Kidney glomerular epithelial cell (primary cell): ENCODE measurements at places on chromosomes 7 and 10.

- peak; percentile 96 for DNase-seq
Measured at GRCh38 chr10:71838264-71839211, 12.5 kb downstream of the PSAP start.

DNA sequence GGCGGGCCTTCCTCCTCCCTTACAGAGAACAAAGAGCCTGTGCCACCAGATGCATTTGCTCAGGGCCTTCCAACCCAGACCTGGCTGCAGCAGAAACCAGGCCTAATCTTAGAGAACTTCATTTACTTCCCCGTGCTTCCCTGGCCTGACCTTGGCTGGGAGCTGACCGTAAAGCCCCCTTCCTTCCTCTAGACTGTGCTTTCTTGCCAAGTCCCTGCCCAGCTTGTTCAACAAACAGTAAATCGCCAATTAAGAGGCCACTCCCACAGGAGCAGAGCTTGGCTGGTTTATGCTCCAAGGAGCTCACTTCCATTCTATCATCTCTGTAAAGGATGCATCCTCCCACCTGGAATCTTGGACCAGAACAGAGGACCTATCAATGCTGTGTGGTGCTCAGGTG is 110.9 kb downstream of the COL13A1 start:
- DNase-seq, result no peak

DNA sequence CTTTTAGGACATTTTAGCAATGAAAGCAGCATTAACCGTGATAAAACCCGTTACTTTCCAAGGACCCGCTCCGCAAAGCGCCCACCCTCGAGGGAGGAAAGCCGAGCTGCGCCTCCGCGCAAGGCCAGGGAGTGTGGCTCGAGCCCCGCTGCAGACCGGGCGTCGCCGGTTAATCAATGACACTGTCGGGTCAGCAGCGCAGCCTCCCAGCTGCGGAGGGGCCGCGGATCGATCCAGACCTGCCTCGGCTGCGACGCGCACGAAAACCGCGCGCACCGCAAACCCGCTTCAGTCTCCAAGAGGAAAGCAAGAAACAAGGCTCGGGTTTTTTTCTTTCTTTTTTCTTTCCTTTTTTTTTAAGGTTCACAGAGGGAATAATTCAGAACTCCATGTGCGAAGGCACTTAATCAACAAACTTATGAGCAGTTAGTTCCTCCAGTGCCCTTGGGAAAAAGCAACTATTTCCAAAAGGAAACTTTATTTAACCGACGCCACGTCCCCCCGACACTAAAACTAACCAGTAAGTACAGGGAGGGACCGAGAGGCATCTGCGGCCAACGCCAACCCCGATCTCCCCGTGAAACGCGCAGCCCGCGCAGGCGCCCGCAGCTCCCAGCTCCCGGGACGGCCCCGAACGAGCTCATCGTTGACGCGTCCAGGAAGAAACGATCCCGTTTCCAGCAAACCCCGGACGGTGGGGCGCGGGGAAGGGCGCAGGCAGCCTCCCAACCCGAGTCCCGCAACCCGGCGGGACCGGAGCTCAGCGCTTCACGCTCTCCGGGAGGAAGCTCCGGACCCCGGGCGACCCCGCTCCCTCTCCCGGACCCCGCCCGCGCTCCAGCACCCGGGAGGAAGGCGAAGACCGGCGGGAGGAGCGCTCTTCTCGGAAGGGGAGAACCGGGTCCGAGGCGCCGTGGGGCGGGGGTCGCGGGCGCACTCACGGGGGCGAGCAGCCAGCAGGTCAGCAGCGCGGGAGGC is 598 bp downstream of the VIPR2 start:
- no peak for DNase-seq

DNA sequence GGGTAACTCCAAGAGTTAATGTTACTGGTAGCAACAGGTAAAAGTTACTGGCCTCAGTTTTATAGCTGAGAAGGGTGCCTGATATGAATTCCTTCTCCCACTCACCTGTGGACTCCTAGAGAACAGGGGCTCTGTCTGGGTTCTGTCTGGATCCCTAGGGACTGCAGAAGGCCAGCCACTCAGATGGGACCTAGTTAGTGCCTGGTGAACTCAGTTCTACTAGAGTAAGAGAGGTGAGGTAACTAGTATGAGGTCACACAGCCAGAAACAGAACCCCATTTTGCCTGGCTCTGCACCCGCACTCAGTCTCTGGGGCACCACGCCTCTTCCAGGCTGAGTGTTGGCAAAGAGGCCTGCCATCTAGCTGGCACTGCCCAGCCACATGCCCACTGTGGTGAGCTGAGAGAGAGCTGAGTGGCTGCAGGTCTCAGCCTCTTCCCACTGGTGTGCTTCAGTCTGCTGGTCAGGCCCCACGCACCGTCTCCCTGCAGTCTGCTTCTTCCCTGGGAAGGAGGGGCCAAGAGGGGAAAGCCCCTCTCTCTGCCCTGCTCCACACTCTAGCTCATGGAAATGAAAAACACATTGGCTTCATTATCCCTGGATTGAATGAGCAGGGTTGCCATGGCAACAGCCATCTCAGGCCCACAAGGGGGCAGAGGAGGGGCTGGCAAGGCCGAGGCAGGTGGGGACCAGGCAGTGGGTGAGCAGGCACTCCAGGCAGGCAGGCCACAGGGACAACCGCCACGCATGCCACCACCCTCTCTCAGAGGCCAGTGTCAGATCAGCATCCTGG is 110.6 kb downstream of the ZMIZ1 start:
- peak; percentile 26 for DNase-seq

- DNase-seq, result no peak
Measured at GRCh38 chr7:116307253-116307652, 96.9 kb downstream of the TES start.

GRCh38 chr10:127738512-127739424 is 1.8 kb downstream of the FOXI2 start:
- DNase-seq, result no peak

DNA sequence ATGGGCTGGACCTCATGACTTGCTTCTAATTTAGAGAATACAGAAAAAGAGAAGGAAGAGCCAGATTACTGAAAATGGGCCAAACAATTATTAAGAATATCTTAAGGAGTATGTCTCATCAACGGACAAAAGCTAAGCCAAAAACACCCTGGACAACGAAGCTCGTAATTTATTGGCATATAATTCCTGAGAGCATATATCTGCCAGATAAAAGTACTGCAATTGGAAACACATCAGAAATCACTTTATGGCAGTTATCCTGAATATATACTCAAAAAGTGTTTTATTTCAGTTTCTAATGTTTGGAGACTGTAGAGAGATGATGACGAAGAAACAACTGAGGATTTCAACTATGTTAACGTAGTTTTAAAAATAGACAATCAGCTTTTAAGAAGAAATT is 211.8 kb downstream of the CSTF2T start:
- no peak for DNase-seq

DNA sequence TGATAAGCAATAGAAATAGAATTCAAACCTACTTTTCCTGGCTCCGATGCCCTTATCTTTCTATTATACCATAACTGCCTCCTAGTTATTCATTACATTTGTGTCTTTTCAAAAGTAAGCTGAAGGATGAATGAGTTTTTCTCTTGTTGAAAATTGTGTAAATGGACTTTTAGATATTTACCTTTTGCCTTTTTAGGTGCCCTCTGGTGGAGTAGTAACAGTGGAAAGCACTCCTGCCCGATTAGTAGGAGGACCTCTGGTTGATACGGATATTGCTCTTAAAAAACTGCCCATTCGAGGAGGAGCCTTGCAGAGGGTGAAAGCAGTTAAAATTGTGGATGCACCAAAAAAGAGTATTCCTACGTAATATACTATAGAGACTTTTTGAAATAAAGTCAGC is 11.2 kb downstream of the FAM237B start:
- no peak for DNase-seq

DNA sequence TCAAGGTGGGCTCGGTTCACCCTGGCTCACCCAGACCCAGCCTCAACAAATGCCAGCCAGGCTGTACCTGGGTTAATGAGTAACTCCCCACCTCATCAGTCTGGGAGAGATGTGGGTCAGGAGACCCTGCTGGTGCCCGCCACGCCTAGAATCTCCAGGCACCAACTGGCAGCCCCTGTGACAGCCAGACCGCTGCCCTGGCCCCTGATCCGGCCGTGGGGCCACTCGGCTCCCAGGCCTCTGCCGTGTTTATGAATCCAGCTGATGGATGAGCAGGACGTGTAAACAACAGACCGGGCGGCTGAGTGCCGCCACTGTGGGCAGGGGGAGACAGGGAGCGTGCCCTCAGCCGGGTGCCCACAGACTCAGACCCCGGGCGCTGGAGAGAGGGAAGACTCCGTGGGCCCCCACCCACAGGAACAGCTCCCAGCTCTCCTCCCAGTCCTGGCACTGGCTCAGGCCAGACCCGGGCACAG is 34.0 kb upstream of the PDGFA start:
- no peak for DNase-seq

DNA sequence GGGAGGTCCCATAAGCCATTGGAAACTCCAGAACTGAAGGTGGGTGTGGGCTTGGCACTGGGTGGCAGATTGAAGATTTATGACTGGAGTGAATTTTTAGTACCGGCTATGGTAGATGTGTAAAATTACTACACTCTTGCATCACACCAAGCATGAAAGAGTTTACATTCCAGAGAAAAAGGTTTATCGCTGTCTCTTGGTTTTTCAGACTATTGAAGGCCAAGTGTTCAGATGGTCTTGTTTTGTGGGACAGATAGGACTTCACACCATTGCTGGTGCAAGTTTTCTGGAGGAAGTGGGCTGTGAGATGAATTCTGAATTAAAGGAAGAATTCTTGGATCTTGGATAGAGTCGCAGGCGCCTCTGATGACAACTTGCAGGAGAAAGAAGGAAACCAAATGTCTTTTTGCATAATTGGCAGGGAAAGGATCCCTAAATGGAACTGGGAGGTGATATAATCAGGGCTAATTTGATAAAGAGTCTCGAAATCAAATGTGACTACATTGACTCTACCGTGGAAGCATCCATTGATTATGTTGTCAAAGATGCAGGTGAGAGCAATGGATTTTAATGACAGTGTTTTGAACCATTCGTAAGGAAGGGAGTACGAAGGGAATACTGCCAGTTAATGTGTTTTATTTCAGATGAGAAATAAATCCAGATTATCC is 14.2 kb upstream of the NMT2 start:
- DNase-seq, result no peak

GRCh38 chr10:70376436-70377378 is 5.7 kb downstream of the LRRC20 start:
- no peak for DNase-seq

GRCh38 chr7:43756368-43757072 is 2.0 kb upstream of the BLVRA start:
- peak; percentile 29 for DNase-seq

DNA sequence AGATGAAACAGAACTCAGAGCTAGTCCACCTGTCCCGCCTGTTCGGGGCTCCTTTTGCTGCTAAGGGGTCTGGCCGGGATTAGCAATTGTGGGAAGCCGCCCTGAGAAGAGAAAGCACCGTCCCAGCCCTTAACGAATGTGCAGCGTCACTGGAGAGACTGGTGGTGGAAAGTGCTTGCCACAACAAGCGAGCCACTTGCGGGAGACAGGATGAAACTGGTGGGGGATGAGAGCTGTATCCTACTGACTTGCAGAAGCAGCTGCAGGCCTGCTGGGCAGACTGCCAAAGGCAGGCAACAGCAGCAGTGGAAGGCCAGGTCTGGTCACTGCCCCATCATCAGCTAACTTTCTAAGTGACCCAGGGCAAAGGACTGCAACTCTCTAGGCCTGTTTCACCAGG is 95.4 kb downstream of the FAM53B start:
- DNase-seq, result no peak

GRCh38 chr7:55065079-55065478 is 46.3 kb downstream of the EGFR start:
- peak; percentile 95 for DNase-seq

DNA sequence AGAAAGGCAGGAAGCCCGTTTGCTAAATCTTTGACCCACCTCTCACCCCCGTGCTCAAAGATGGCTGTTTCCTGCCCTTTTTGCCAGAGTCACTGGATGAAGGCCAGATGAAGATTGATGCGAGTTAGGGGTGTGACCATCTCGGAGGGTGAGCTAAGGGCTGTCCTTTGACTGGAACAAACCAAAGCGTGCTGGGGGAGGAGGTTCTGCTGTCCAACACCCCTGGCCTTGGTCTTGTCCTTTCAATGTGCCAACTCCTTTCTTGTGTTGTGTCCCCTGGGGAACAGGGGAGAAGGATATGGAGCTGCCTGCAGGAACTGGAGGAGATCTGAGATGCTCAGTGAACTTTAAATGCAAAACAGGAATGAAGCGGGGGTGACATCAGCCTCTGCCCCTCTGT is 90.3 kb upstream of the ADAM12 start:
- no peak for DNase-seq

DNA sequence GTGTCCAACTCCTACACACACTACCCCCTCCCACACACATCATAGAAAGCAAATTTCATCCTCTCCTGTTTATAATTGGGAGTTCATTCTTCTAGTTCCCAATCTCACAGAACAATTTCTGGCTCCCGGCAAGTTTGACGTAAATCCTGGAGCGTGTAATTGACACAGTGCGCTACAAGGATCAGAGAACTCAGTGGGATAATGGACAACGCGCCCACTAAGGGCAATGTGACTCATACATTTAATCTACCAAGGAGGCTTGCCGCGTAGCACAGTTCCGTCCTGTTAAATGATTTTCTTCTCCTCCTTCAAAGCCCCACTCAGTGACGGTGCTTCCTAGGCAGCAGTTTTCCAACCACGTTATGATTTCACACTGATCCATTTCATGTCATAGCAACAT is 277.6 kb downstream of the SFMBT2 start:
- no peak for DNase-seq

- no peak for DNase-seq
Measured at GRCh38 chr7:102085218-102085772, 201.4 kb upstream of the SH2B2 start.

GRCh38 chr7:112156412-112156811 is 49.8 kb downstream of the DOCK4 start:
- DNase-seq, result peak; percentile 46

DNA sequence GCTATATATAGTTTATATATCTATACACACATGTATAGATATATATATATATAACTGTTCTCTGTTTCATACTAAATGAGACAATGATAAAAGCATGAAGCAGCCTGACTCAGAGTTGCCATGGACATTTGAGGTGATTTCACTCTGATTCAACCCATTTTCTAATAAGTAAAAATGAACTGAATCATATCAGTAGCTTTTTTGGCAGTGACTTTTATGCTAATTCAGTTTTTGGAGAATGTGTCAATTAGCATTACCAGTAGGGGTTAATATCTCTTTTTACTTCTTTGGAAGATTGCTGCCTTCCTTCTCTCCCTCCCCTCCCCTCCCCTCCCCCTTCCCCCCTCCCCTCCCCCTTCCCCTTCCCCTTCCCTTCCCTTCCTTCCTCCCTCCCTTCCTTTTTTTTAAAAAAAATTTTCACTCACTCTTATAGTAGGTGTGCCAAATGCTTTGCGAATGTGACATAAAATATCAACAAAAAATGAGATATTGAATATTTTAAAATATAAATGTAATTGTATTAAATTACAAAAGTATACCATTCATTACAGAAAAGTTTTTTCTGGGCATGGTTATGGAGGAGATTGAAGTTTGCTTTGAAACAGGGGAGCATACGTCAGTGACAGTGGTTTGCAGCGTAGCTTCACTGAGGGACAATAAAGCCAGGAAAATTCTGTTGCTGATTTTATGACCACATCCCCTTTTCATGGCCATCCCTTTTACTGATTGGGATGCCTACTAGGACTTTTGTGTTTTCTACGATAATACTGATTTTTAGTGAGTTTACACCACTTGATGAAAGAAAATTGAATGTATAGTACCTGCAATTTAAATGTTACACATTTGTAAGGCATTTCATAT is 64.0 kb upstream of the KLF6 start:
- DNase-seq, result no peak

GRCh38 chr10:24209946-24210491 is 1.1 kb downstream of the KIAA1217 start:
- peak; percentile 68 for DNase-seq
